ENCODE measurements at places on chromosomes 4 and X.
A peak's percentile ranks its signal among the peaks of the same experiment; 100 is the strongest.

DNA sequence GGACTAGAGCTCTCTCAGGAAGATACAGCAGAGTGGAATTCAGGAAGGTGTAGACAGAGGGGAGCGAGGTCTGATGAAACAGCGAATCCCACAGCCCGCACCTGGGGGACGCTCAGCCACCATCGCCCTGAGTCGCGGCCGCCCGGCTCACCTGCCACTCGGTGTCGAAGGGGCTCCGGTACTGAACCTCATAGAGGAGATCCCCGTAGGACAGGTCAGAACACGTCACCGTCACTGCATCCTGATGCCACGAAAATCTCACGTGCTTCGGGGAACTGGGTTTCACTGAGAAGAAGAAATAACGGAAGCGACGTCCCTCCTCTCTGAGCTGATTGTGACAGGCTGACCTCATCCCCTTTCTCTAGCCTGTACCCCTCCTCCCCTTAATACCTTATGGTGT, 10.2 kb downstream of the CRLF2 start:
- peak; percentile 44 for DNase-seq

GRCh38 chrX:50691820-50692219, 122.2 kb downstream of the SHROOM4 start:
- peak; percentile 60 for DNase-seq

- peak; percentile 15 for DNase-seq
These were observed 83.9 kb downstream of the MAMLD1 start for GRCh38 chrX:150446995-150447394.

DNA sequence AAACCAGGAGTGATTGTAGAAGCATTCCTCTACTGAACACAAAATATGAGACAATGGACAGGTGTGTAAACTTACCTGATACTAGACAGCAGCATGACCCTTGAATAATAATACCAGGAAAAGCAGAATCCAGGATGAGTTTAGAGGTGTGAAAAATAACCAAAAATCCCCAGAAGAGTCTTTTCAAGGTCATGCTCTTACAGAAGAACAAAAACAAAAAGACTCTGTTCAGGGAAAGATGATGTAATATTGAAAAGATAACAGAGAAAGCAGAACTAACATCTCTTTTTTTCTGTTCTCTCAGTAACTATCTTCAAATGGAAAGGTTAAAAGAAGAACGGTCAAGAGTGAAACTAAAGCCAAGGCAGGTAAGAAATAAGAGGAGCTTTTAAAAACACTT, 14.0 kb upstream of the ARHGAP10 start:
- no peak for DNase-seq

DNA sequence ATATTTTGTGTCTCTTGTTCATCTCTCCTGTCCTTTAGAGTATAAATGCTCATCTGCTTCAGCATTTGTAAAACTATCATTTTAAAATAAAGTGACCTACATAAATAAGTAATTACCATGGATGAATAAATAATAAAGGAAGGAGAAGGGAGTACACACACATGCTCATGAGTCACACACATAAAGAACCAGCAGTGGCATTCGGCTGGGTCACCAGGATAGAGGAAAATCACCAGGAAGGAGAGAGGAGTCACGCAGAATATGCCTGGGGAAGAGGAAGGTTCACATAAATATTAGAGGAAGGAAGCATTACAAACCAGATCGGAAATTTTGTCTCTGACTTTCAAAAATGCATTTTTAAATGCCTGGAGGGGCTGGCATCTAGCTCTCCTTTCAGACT, 38.5 kb upstream of the MED14 start:
- no peak for DNase-seq

GRCh38 chr4:187436251-187436650, 559.3 kb upstream of the ZFP42 start:
- no peak for DNase-seq

DNA sequence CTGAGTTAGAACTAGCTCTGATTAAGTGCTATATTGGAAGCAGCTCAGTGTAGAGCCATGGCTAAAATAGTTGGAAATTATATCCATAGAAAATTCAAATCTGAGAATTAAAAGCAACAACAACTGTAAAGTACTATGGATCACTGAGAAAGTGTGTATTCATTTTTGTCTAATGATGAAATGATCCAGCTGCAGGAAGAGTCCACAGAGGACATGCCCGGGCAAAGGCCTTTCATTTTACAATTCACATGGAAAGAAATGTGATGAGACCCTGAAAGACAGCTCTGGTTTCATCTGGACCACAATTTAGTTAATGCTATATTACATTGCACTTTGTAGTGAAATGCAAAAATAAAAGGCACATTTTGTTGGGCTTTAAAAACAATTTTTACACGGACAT, 196.8 kb upstream of the FAT1 start:
- no peak for DNase-seq

DNA sequence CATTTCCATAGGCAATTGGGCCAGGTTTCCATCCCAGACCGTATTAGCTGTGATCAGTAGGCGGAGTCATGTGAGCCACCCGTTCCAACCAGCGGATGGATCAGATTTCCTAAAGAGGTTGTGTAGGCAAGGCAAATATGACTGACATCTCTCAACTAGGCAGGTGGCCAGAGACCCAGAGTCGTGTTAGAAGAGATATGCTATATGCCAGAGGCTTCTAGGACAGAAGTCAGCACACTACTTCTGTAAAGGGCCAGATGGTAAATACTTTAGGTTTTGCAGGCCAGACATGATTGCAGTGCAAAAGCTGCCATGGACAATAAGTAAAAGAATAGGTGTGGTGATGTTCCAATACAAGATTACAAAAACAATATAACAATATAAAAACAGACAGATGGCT, 788.4 kb downstream of the RPA4 start:
- no peak for DNase-seq

DNA sequence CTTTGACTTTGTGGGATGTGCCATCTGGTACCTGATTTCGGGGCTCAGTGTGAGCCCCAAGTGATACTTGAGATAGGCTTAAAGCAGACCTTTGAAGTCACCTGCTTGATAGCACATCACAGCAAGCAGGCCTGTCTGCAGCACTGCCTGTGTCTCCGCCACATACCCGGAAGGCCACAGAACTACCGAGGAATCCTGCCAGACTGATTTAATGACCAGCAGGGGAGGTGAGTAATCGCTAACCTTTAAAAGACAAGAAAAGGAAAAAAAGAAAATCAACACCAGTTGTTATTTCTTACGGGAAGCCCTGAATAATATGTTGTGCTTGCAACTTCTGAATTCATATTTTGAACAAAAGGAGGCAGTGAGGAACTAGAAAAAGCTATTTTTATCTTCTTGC, 6.8 kb downstream of the PTCHD1 start:
- DNase-seq = no peak

DNA sequence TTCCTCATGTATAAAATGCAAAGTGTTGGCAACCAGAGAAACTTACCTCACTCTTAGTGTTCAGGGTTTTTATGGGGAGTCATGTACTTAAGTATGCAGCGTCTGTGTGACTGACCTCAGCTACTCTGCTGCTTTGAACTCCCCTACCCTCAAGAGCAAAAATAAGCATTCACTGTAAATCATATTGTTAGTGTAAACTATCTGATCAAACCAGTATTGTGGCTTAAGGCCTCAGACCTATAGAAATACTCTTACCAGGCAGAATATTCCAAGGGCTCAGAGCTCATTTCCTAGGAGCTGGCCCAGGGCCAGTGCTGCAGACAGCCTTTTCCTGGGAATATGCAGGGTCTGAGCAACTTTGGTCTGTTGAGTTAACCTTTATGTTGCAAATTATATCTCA, 453.1 kb downstream of the CCSER1 start:
- no peak for DNase-seq

DNA sequence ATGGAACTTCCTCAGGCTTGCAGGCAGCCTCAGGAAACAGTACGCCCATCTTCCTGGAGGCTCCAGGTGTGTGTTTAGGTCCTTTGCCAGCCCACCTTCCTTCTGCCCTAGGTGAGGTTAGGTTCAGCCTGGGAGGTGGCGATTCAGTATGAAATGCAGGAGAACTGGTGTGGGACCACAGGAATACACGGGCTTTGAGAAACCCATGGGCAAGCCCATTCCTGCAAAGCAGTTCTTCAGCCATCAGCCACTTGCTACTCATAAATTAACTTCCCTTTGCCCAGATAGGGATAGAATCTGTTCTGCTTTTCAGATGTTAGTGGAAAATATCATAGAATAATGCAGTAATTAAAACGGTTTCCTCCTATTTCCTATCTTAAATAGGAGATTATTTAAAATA, 32.2 kb downstream of the TBC1D14 start:
- no peak for DNase-seq

DNA sequence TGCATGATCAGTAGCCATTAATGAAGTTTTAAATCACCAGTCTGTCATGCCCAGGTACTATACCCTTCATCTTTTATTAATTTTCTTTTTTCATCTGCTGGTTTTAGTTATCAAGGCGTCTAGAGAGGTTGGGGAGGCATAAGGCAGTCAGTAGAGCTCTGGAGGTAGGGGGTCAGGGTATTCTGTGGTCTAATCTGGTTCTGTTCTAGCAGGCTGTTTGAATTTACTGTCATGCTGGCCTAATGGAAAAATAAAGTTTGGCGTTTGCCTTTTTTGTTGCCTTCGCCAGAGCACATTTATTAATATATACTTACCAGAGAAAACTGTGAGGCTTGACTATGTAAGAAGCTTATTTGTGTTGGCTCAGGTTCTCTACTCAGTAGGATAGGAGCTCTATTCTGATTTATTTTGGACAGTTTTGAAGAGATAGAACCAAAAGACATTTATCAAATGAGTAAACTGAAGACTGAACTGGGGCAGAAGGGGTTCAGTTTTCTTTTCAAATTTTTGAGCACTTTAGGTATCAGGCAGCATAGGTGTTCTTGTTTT, 46.9 kb downstream of the TMEM131L start:
- DNase-seq = no peak

- DNase-seq = no peak
These were observed 323.2 kb upstream of the PCDH7 start for GRCh38 chr4:30396772-30397475.

DNA sequence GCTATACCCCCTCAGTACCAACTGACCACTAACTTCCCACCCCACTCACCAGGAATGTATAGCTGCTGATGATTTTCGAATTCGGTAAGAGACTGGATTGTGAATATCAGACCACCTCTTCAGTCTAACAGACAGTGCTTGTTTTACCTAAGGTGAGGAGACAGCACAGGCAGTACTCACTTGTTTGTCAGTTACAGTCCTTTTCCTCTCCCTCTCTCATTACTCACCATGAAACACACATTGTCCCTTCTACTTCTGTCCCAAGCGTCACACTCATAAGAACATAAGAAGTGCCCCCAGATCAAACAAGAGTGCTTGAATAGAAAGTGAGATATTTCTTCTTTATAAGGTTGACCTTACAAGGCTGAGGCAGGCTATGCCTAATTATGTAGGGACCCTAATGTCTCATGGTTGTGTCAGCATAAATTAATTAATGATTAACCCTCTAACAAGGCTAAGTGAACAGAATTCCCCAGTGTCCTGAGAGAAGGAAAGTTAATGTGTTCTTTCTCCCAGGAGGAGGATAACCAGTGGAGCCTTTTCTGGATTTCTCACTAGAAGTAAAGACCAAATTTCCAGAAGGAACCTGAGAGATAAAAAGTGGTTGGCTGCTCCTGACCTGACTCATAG, 32.2 kb downstream of the ZCCHC12 start:
- DNase-seq = no peak

DNA sequence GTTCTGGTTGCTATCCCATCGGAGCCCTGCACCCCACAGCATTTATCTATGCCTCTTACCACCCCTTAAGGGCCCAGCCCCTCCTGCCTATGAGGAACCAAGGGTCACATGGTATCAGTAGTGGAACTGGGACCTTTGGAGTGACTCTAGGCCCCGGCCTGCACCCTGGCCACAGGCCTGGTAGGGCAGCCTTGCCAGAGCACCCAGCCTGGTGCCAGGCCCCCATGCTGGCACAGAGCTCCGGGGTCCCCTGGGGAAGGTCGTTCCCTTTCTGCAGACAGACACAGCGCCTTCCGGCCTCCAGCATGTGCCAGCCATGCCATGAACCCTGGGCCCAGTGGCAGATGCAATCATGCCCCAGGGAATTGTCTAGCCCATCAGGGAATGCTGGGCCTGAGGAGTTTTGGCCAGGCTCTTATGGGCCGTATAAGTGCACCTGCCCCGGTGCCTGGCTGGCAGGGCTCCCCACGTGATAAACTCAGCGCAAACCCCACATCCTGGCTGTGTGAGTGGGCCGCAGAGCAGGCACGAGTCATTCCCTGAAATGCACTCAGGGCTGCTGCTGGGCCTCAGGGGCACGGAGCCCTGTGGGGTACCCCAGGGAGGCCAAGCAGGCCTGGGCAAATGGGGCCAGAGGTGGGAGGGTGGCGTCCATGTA, 19.8 kb upstream of the ADD1 start:
- no peak for DNase-seq

GRCh38 chr4:107468812-107469211, 251.2 kb downstream of the PAPSS1 start:
- no peak for DNase-seq

DNA sequence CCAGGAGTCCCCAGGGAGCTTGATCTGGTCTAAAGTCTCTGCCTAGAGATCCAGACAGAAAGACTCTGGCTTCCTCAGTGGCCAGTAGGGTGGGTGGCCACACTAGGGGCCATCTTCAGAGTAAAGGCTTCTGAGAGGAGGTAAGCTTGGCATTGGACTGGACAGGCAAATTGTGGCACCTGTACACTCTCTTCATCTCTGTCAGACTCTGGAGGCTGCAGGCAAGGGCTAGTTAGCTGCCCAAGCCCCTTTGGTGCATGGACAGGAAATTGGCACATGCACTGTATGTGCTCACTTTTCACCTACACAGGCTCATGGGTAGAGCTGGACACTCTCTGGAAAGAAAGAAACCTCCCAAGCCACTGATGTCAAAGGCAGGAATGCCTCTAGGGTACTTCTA, 142.8 kb downstream of the PJA1 start:
- peak; percentile 10 for DNase-seq

DNA sequence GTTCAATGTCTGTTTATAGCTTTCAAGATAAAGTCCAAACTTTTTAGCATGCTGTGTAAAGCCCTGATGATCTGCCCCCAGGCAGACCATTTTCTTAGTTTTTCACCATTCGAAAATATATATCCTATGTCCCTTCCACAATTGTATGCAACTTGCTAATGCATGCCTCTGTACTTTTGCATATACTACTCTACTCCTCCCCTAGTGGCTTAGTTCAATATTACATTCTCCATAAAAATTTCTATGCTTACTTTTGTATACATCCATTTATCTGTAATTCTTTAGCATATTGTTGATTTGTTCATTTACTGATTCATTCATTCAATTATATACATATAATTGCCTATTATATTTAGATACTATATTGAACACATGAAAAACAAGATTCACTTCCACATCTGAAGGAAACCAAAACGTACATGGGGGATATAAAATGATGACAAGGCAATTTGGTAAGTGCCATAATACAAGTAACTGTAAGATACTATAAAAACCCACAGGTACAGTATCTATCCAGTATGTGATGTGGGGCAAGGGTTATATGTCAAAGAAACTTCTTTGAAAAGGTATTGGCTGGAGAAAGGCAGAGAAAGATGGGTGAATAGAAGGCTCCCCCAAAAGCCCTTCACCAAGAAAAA, 902.5 kb downstream of the FAM133A start:
- DNase-seq = no peak

- DNase-seq = peak; percentile 28
These were observed 86.9 kb downstream of the RELL1 start for GRCh38 chr4:37599092-37599790.

Data from activated CD4-positive, alpha-beta T cell treated with anti-CD3 and anti-CD28 coated beads, Interleukin-2, amount 10 ng/mL, durations not matched to agents 24 days and 14 days (primary cell).